ENCODE measurements at places on chromosomes 5 and 9.

GRCh38 chr5:141747152-141748141, 65.4 kb upstream of the ARAP3 start:
- DNase-seq: no peak

- no peak for DNase-seq
Observed at GRCh38 chr9:7125231-7125630, 367.5 kb downstream of the KDM4C start.

GRCh38 chr5:135170500-135170899, 136.5 kb upstream of the PITX1 start:
- DNase-seq: no peak

DNA sequence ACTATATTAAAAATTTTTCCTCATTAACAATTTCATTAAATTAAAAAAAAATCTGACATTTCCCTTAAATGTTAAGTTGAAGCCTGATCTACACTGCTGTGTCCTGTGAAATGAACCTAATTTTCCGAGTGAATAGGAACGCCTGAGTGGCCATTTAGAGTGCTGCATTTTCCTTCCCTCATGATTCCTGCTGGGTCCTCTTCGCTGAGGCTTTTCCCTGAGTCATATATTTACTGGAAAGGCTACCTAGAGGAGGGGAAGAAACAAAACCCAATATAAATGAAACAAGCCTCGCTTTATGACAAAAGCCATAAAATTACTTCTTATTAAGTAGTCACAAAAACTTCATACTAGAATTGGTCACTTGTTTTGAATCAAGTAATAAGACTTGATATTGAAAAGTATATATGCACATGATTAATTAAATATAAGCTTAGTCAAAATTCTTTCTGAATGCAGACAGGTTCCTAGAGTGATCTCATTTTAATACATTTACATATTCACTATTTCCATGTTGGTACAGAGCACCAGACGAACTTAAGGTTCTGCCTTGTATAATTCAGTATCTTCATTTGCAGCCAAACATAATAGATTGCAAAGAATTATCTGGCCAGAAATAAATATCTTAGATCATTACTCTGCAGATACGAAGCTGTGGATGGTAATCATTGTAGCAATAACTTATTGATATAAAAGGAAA, 6.3 kb upstream of the ISCA1 start:
- no peak for DNase-seq

DNA sequence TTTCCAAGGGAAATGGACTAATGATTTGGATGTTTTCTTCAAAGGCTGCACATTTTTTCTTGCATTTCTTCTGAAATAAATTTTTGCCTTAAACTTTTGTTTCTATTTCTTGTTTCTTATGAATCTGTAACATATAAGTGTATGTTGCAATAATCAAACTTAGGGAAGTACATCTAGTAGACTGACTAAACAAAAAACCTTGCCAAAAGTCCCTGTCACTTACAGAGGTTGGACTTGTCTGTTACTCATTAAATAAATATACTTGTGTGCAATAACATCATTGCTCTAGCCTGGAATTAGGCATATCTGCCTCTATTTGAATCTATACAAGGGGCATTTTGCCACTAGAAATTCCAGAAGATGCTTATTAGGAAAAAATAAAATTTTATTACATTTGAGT, 56.6 kb downstream of the C6 start:
- no peak for DNase-seq

DNA sequence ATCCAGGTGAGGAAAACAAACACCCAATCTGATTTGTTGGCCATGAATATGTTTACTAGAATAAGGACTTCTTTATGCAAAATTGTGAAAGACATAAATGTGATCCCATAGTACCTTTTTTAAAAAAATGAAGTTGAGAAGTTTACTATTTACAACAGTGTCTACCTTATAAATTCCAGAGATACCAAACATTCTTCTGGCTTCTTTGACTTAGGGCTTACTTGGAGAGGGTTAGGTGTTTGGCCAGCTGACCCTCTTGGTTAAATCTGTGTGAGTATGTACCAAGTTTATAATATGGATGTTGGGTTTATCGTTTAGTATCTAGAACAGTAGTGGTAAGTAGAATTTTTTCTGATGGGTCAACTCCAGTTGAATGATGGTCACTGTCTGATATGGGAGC, 212.3 kb downstream of the DOCK8 start:
- no peak for DNase-seq

- no peak for DNase-seq
Observed at GRCh38 chr5:141947316-141947715, 10.7 kb downstream of the PCDH12 start.

- DNase-seq: no peak
Observed at GRCh38 chr5:179250561-179251225, 94.6 kb downstream of the ADAMTS2 start.

DNA sequence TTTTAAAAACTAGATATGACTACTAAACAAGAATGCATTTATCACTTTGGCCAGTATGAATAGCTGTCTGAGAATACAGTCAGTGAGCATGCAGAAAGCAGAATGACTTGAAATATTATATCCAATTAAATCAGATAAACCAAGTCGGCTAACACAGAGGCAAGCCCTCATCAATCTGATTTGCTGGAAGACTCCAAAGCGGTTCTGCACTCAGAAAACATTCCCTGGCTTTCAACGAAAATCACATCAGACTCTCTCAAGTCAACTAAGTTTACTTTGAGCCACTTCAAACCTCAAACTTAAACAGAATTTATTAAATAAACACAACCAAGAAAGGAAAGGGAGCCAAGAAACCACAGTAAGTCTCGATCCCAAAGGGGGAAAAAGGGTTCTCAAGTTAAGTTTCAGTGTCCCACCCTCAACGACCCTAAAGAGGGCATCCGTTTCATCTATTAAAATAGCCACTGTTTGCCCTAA, 1.4 kb downstream of the MYO10 start:
- DNase-seq: no peak

- no peak for DNase-seq
Observed at GRCh38 chr9:6230037-6230780, 14.6 kb downstream of the IL33 start.

GRCh38 chr9:30579810-30580209, 1804.6 kb upstream of the ACO1 start:
- DNase-seq: no peak

DNA sequence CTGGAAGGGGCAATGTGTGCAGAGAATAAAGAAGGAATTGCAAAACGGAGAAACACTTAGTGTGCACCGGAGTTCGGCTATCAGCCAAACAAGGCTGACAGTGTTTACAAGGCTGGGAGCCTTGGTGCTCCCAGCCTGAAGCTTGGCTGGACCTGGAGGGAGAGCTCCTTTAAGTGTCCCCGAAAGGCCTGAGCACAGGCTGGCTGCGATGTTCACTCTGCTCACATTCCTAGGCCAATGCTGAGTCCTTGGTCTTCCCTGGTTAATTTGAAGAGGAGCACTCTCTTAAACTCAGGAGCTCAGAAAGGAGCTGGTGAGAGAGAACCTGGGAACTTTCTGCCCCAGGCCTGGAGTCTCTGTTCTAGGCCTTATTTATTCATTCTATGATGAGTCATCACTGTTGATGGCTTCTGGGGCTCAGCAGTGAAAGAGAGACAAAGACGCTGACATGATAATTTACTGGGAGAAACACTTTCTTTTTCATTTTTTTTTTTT, 88.6 kb upstream of the MYO10 start:
- no peak for DNase-seq

DNA sequence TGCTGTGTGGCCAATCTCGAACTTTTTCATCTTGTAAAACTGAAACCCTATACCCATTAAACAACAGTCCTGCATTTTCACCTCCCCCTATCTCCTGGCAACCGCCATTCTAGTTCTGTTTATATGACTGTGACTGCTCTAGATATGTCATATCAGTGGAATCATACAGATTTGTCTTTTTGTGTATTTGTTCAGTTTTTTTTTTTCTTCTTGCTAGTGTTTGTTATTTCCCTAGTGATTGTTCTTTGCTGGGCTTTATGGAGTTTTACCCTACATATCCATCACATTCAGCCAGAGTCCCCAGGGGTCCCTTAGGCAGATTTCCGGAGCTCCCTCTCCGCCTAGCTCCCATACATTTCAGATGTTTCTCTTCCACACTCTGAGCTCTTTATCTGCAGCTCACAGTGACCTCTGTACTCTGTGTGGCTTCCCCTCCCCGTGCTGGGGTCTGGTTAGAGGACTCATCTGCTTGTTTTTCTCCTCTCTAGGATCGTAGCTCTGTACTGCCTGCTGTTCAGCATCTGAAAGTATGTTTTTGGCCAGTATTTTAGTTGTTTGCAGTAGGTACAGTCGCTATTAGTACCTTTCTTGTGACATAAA, 25.1 kb upstream of the CARTPT start:
- DNase-seq: no peak

GRCh38 chr5:132489051-132489770, 1.4 kb downstream of the IRF1 start:
- no peak for DNase-seq

- no peak for DNase-seq
Observed at GRCh38 chr5:150428106-150428876, 15.6 kb upstream of the CD74 start.

GRCh38 chr5:52856564-52856963, 68.8 kb downstream of the ITGA1 start:
- no peak for DNase-seq

- DNase-seq: no peak
Observed at GRCh38 chr5:64518793-64519192, 13.0 kb downstream of the RGS7BP start.

DNA sequence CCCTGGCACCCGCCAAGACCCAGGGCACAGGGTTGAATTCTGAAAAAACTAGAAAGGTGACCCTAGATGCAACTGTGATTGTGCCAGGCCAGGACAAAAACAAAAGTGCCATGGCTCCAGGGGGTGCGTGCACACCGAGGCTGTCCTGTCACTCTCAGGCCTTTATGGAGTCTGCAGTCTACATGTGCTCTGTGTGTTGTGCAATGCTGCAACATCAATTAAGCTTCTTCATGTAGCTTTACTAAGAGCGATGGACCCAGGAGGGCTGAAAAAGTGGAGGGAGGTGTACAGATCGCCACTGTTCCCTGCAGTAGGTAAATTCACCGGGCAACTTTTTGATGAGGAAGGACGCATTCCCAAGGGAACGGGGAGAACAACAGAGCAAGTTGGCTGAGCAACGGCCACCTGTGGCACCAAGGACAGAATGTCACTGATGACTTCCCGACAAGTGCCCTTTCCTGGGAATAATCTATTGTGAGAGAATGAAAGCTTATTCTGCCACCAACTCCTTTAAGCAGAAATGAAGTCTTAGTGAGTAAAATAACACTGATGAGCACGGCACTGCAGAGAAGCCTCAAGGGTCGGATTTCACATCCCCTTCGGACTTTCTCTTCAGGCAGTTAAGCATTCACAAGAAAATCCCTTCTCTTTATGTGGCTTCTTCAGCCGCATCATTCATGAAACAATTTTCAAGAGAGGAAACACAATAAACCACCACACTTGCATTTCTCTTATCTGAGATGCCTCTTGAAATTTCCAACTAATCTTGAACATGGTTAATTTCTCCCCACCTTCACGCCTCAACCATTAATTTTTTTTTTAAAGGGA, 149.6 kb downstream of the DROSHA start:
- DNase-seq: no peak

GRCh38 chr5:140398379-140398811, 3.2 kb upstream of the ANKHD1 start:
- no peak for DNase-seq

GRCh38 chr5:133373121-133373870, 239.0 kb downstream of the FSTL4 start:
- DNase-seq: no peak

GRCh38 chr9:137029058-137029936, 1.3 kb upstream of the ABCA2 start:
- DNase-seq: peak; percentile 35

GRCh38 chr9:2465921-2466460, 155.6 kb upstream of the VLDLR start:
- no peak for DNase-seq

- DNase-seq: no peak
Observed at GRCh38 chr5:39369123-39369815, 5.0 kb upstream of the C9 start.

GRCh38 chr5:151258201-151258611, 5.2 kb downstream of the GM2A start:
- no peak for DNase-seq

DNA sequence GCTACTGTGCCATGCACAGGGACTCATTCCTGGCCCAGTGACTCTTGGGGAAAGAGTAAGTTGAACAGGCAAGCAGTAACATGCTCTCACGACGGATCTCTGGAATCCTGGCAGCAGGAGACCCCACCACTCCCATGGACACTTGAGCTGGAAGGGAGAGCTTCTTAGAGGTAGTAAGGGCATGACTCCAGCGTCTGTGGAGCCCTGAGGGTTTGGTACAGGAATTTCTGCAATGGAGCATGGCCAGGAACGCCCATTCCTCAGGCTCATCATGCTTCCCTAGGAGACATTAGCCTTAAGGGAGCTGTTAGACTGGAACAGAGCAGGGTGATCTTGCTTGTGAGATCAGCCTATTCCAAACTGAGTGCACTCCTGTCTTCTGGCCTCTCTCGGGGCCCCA, 212.9 kb downstream of the MAT2B start:
- no peak for DNase-seq

GRCh38 chr5:55993013-55993412, 1.8 kb downstream of the IL6ST start:
- no peak for DNase-seq

GRCh38 chr5:149636191-149636860, 55.0 kb downstream of the ARHGEF37 start:
- DNase-seq: no peak

DNA sequence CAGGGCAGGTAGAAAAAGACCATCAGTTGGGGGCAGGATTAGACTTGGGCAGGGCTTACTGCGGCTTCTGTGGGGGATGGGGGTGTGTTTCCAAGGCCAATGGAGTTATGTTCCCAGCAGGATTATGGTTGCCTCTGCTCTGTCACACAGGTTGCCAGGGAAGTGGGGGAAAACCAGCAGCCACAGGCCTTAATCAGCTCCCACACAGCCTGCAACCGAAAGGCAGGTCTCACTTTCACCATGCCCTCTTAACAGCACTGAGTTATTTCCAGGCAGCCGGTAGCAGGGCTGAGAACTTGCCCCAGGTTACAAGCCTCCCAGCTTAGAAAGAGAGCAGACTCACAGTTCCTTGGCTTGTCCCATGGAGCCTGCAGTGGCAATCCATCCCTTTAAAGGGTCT, 205.5 kb downstream of the FGF10 start:
- DNase-seq: no peak

GRCh38 chr5:103375863-103376591, 117.5 kb downstream of the MACIR start:
- DNase-seq: no peak

GRCh38 chr5:66285343-66285922, 141.3 kb downstream of the SREK1 start:
- DNase-seq: no peak
